ENCODE measurements at places on chromosomes 2 and 18.

GRCh38 chr2:219680958-219681693, 53.7 kb downstream of the SLC4A3 start:
- no peak for DNase-seq

DNA sequence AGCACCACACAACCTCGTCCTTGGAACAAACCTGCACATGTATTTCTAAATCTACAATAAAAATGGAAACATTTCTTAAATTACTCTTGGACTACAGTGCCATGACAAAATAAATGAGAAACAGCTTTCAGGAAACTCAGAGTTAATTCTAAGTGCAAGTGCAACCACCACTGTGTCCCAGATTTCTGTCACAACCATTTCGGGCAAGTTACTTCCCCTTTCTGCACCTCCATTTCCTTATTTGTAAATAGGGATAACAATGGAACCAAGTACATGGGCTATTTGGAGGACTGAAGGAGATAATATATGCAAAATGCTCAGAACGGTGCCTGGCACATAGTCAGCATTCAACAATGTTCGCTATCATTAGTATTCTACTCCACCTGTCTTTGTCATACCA, 93.2 kb downstream of the CACNB4 start:
- no peak for DNase-seq

- DNase-seq: no peak
Observed at GRCh38 chr2:203070701-203071100, 56.0 kb downstream of the NBEAL1 start.

DNA sequence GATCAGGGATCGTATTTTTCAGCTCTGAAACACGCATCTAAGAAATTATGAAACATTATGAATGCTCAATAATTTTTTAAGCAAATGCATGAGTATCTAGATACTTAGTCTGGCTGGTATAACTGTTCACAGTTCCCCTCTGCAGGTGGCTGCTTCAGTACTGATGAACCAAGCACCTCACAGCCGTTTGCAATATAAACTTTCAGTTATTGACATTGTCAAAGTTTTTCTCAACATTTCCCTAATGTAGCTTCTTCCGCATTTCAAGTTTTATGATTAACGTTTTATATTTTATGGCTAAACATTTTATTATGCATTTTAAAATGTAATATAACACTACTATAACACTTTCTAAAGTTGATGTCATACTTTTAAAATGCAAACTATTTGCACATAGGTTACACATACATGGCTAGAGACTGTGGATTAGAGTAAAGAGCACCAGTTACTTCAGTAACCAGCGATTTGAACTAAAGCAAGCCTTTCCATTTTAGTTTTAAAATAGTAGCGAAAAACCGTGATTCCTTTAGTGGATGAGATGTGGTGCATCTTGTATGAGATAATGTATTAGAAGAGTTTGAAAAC, 495.4 kb downstream of the XIRP2 start:
- no peak for DNase-seq

DNA sequence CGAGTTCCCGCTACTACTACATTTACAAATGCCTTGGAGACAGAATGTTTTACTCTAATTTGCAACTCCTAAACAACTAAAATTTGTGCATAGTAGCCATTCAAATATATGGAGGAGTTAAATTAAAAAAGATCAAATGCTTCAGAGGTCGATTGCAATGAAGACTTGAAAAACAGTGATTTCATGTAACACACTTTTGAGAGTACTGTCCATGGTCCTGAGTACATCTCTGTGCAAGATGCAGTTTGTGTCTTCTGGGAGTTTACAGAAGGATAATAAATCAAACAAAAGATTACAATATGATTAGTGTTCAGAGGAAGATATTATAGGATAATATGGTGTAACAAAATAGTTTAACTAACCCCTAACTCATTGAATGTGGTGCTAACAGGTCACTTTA, 894.7 kb downstream of the TMEM182 start:
- DNase-seq: no peak

GRCh38 chr18:13574761-13575160, 151.6 kb downstream of the FAM210A start:
- no peak for DNase-seq

Measured in CD4-positive, alpha-beta T cell treated with Interleukin-1 beta for 1 hour (primary cell).